Left ventricle myocardium inferior (tissue), 1 donor: ENCODE measurements at places on chromosomes 3 and 15. TPM values are rescaled to one million over a fixed set of nuclear protein-coding genes. Genes with fewer than 3 reads are reported as not detected.

GP9 gene
- total RNA-seq, result not detected

TGFBR2 gene
- total RNA-seq, result 144 TPM

CPLX3 gene
- total RNA-seq, result 1.2 TPM

ESYT3 gene
- total RNA-seq, result 1.0 TPM

SPSB4 gene
- total RNA-seq, result 11.2 TPM

GREM1 gene
- total RNA-seq, result 0.49 TPM

SCN11A gene
- total RNA-seq, result 0.05 TPM

ANKRD63 gene
- total RNA-seq, result not detected

ZPLD1 gene
- total RNA-seq, result not detected

GRCh38 chr3:38348903-38349302 is 2.3 kb downstream of the XYLB start:
- no peak for DNase-seq

DNA sequence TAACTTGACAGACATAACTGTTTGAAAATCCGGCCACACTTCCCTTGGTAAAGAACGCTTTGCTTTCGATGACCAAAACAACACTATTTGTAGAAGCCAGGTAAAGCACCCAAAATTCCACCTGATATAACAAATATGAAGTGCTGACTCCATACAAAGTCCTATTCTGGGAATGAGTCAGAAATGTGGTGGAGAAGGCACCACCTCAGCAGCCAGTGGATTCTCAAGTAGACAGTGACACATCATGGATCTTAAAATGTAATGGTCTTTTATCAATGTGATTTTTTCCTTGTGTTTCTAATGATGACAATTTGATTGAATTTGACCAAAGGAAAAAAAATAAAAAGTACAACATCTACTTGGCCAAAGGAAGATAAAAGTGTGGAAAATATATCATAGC is 135.0 kb upstream of the WNT5A start:
- no peak for DNase-seq

DNA sequence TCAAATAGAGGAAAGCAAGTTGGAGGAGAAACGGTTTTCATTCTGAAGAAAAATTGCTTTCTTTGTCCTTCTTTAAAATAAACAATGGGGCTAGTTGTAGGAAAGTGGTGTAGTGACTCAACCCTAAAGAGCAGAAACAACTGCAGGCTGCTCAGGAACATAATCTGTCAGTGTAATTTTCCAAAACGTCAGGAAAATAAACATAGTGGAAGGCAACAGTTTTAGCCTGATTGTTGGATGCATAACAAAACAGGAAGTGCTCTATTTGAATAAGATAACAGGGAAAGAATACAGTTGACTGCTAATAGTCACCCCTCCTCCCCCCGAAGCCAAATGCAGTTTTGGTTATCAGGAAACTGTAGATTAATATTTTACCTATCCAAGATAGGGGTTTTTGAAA is 167.6 kb downstream of the ECT2 start:
- no peak for DNase-seq

DNA sequence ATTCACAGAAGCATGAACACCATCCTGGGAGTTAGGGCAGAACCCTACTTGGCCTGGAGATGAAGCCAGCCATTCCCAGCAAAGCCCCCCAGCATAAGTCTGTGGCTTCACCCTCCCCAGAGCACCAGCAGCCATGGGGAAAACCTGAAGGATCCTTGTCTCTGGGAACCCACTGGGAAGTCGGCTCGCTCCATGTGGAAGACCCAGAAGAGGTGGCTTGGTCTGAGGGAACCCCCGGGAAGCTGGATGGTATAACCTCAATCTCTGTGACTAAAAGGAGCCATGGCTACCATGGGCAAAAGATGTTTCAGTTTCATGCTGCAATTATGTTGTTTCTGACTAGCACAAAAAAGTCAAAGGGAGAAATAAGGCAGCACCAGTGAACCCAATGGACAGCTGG is 11.8 kb upstream of the RPUSD3 start:
- DNase-seq, result no peak

DNA sequence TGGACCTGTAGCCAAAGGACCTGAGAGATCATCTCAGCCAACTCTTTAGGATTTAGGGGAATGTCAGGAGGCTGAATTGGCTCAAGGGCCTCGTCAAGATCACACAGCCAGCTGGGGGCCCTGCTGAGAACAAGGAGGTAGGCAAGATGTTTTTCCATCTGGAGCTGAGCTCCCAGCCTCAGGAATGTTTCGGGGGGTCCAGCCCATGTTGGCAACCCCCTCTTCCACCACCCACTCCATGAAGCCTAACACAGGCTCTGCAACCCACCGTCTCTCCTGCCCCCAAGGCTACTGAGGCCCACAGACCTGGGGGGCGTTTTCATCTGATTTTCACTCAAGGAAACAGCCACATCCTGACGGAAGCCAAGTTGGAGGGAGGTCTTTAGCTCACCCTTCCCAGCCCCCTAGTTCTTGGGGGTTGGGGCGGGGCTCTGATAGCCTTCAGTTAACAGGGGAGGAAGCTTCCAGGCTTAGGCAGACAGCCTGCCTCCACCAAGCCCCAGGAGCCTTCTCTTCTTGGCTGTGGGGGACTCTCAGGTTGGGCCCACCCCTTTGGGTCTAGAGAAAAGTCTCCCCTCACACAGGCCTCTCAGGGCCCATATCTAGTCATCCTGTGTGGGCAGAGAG is 48.8 kb downstream of the EPHB3 start:
- DNase-seq, result no peak

GRCh38 chr3:120622870-120623726 is 27.0 kb downstream of the NDUFB4 start:
- DNase-seq, result no peak

- DNase-seq, result no peak
Measured at GRCh38 chr15:35673093-35673684, 127.2 kb upstream of the DPH6 start.

GRCh38 chr3:123064506-123064905 is 2.3 kb upstream of the PDIA5 start:
- DNase-seq, result no peak

GRCh38 chr3:142586803-142587406 is 8.4 kb upstream of the ATR start:
- no peak for DNase-seq

- DNase-seq, result no peak
Measured at GRCh38 chr3:183807209-183807728, 18.1 kb downstream of the MAP6D1 start.

GRCh38 chr3:140093742-140094141 is 158.8 kb downstream of the CLSTN2 start:
- DNase-seq, result peak; percentile 33

- DNase-seq, result no peak
Measured at GRCh38 chr15:78242128-78242527, 7.8 kb upstream of the ACSBG1 start.

- DNase-seq, result no peak
Measured at GRCh38 chr15:77907824-77908751, 169.4 kb downstream of the TBC1D2B start.

DNA sequence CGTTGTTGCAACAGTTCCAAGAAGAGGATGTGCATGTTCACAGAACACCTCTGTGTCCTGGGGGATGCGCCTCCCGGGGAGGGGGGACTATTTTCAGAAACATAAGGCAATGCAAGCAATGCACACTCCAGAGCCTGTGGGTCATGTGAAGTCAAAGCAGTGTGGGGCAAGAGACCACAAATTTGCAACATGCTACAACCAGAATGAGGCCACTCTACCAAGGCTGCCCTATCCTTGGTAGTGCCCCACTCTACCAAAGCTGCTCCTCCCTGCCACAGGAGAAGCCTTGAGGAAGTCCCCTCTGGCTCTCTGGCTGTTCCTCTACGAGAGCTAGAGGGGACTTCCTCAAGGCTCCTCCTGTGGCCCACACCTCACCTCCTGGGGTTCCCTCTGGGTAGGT is 8.4 kb upstream of the NR2C2 start:
- no peak for DNase-seq
